SW 1271 (cell line): ENCODE measurements at places on chromosomes 5 and 9.

DNA sequence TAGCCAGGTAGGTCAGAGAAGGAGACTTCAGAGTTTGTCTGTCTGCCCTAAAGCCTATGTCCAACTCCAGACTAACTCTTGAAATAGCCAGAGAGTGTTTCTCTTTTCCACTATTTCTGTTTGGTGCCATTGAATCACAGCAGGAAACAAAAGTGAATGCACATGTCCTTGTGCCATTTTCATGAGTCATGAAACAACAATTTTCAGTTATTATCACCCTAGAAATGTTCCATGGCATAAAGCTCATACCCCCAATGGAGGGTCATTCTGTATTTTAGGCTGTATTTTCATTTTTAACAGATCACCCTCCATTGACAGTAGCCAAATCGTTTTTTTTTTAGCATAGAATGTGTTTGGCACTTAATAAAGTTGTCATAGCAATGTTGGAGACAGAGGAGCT lies 124.7 kb downstream of the PAPPA start:
- DNase-seq: no peak

DNA sequence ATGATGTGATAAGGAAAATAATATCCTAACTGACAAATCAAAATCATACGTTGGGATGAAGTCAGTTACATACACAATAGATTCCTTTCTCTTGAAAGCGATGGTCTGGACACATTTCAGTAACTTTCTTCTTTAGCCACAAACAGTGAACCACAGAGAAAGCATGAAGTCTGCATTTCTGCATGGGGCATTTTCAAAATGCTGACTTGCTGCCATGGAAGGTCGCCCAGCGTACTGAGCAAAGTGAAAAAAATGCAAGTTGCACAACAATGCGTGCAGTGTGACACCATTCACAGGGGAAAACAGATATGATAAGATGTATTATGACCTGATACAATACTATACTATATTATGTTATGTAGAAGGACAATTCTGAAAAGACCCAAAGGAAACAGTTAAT lies 146.3 kb downstream of the SNX18 start:
- DNase-seq: peak; percentile 15

- DNase-seq: no peak
These were observed 72.1 kb upstream of the ARAP3 start for GRCh38 chr5:141753971-141754713.

DNA sequence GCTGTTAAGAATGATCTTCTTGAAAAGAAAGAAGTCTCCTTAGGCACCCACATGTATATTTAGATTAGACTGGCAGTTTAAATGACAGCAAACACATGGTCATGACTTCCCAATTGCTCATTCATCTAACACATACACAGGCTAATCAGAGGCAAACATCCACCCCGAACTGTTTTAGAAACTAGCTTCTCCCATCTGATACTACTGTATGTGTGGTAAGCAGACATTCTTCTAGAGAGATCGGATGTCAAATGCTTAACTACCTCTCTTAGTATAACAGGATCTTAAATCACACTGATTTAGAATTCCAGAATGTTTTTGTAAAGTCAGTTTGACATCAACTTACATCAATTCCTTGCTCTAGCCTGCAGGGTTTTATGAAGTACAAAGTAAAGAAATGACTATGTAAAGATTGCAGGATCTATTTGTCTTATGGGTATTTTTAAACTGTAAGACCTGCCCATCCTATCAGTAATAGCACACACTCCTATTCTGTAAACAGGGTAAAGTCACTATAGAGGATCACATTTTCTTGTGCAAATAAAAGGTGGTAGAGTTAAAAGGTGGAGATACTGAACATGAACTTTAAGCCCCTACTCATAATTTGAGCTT lies 239.7 kb downstream of the MLLT3 start:
- no peak for DNase-seq

- DNase-seq: no peak
These were observed 15.0 kb downstream of the NAIF1 start for GRCh38 chr9:128051932-128052709.

- no peak for DNase-seq
These were observed 274.4 kb downstream of the KCNN2 start for GRCh38 chr5:114636271-114636670.
